GM12865 (cell line): ENCODE measurements at places on chromosomes 7 and 10.

DNA sequence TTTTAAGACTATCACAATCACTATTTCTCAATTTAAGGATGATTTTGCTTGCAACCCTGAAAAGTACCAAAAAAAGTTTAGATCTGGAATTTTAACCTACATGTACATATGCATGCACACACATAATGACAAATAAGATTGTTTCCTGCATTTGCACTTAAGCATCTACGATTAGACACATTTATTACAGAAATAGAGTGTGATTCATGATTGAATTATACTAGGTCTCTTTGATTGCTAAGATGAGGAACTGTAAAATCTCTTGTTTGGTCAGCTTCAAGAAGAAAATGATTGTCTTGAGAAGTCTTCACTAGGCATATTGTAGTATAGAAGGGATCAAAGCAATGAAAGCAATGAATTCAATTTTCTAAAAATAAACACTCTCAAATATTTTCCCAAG, 185.9 kb upstream of the AGR3 start:
- DNase-seq: no peak

- no peak for DNase-seq
These were observed 7.4 kb downstream of the IGF2BP3 start for GRCh38 chr7:23462846-23463245.

- DNase-seq: no peak
These were observed 9.8 kb upstream of the MAPK8 start for GRCh38 chr10:48296576-48297098.

GRCh38 chr10:44004913-44005787, 356.5 kb upstream of the ZNF32 start:
- DNase-seq: no peak

DNA sequence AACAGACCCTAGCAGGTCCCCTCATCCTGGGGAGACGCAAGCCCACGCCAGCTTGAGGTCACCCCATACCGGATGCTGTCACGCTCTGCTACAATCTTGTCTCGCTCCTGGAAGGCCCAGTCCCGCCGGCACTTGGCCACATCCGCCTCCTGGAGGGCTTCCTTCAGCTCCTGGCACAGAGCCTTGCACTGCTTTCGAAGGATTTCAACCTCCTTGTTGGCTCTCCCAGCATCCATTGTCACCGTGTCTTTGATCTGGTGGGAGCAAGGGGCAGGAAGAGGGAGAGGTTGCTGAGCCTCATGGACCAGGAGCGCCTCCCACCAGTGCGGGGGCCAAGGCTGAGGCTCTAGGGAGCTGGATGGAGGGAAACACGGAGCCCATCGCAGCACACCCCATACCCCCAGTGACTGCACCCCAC, 90.9 kb downstream of the DLG5 start:
- DNase-seq: no peak

- no peak for DNase-seq
These were observed 53.5 kb upstream of the TNS3 start for GRCh38 chr7:47635091-47636080.

GRCh38 chr10:24983946-24984345, 31.5 kb upstream of the PRTFDC1 start:
- no peak for DNase-seq

- DNase-seq: no peak
These were observed 38.1 kb downstream of the COL1A2 start for GRCh38 chr7:94432817-94433216.

- peak; percentile 23 for DNase-seq
These were observed 63.7 kb upstream of the ANTXRL start for GRCh38 chr10:46223064-46223480.

GRCh38 chr10:118844731-118845521, 90.2 kb upstream of the CACUL1 start:
- no peak for DNase-seq

DNA sequence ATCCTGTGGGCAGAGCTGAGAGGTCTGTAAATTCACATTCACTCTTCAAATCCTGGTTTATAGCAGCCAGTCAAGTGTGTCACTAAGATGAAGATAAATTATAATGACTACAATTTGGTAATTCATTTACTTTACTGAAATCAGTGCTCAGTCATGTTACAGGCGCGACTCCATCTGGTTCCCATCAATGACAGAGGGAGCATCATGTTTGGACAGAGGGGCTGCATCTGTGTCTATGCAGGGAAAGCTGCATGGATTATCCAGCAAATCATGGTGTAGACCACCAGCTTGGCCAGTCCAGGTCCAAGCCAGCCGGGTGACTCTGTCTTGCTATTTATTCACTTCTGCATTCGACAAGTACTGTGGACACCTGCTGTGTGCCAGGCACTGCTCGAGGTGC, 214.1 kb upstream of the ZNF32 start:
- DNase-seq: no peak

- no peak for DNase-seq
These were observed 97.3 kb upstream of the MPP7 start for GRCh38 chr10:28400176-28400575.

DNA sequence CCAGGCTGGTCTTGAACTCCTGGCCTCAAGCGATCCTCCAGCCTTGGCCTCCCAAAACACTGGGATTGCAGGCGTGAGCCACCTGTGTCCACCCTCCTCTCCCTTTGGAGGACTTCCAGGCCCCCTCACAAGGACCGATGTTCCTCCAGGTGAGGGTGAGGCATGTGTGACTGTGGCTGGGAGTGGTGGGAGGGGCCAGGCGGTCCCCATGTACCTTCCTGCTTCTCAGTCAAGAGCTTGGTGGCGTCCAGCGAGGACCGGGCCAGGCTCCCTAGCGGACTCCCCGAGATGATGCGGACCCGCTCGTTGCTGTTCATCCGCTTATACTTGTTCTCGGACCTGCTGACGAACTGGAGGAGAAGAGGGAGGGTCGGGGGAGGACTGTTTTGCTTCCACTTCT, 70.9 kb upstream of the GNA12 start:
- no peak for DNase-seq

GRCh38 chr10:96287392-96288105, 16.2 kb upstream of the BLNK start:
- peak; percentile 92 for DNase-seq

DNA sequence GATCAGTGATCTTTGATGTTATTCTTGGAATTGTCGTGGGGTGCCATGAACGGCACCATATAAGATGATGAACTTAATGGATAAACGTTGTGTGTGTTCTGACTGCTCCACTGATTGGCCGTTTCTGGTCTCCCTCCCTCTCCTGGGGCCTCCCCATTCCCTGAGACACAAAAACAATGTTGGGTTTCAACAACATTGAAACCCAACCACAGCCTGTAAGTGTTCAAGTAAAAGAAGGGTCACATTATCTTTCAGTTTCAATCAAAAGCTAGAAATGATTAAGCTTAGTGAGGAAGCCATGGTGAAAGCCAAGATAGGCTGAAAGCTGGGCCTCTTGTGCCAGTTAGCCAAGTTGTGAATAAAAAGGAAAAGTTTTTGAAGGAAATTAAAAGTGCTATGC, 19.5 kb downstream of the EN2 start:
- DNase-seq: peak; percentile 67

DNA sequence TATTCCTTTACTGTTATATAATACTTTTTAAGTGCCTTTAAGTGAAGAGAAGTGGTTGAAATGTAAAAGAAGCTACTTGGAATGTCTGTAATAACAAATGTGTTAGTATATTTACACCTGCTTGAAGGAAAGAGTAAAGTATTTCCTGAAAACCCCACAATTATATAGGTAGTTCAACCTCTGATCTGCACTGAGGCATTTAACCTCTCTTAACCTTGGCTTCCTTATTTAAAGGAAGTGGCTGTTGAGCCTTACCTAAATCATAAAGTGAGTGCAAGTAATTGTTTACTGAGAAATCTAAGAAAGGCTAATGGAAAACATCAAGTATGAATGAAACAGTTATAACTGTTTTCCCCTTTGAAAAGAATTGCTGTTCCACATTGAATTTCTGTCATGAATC, 294.5 kb downstream of the ADK start:
- no peak for DNase-seq

DNA sequence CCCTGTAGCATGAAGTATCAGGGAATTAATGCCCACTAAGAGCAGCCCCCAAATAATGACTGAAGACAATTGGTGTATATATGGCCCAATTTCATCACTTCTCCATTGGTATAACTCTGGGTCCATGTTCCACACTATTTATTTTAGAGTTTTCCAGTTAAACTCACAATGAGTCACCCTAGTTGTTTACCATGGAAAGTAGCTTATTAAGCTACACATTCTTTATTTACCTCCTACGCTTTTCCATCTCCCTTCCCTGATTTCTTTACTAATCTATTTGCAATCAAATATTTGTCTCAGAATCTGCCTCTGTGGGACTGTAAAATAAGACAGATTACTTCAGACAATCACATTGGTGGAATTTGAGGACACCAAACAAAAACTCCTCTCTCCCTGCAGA, 655.6 kb downstream of the SORCS1 start:
- DNase-seq: no peak

DNA sequence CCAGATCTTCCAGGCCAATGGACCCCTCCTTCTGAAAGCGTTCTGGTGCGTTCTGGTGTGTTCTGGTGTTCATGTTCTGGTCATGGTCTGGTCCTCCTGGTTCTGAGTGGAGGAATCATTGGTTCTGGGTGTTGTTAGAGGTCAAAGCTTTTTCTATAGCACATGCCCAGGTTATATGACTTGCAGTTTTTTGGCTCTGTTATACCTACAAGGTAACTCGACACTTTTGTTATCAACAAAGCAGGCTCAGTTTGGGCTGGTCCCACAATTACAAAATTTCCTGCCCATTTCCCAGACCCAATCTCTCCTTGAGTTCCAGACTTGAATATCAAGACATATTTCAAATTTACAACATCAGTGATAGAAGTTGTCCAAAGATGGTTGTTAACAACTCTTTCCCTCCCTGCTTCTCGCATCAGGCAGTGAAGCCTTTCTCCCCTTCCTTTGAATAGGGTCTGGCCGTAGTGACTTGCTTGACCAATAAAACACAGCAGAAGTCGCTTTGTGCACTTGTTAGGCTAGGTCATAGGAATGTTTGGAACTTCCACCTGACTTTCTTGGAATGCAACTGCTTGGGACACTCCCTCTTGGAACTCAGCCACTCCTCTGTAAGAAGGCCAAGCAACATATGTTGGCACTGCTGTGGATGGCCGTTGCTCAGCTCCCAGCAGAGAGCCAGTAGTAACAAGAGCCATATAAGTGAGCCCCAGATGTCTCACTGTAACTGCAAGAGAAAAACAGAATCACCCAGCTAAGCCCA, 83.1 kb upstream of the STEAP1B start:
- no peak for DNase-seq

DNA sequence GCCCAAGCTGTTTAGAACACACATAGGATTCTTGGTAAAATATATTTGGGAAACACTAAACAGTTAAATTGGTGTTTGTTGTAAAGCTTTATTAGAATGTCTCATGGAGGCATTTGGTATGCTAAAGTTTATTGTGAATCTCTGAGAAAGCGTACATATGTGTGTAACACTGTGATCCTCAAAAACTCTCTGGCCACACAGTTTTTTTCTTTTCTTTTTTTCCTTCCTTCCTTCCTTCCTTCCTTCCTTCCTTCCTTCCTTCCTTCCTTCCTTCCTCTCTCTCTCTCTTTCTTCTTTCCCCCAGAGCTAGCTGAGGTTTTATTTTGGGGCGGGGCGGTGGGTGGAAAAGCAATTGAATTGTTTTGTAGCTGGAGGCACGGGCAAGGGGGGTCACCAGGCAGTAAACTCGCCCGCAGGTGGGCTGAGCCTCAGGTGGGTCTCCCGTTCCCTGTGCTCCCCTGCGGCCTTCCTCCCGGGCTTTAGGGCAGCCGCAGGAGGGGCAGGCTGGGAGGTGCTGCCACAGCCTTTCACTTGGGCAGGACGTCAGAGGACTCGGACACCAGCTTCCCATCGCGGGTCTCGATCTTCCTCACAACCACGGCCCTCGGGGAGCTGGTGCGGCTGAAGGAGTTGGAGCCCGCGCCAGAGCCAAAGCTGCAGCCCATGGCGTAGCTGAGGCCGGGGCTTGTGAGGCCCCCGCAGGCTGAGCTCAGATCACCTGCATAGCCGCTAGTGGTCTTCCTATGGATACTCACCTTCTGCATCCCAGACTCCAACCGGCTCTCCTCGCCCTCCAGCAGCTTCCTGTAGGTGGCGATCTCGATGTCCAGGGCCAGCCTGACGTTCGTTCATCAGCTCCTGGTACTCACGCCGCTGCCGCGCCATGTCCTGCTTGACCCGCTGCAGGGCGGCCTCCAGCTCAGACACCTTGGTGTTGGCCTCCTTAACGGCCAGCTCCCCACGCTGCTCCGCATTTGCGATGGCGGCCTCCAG, 459.0 kb downstream of the GATA3 start:
- DNase-seq: no peak

DNA sequence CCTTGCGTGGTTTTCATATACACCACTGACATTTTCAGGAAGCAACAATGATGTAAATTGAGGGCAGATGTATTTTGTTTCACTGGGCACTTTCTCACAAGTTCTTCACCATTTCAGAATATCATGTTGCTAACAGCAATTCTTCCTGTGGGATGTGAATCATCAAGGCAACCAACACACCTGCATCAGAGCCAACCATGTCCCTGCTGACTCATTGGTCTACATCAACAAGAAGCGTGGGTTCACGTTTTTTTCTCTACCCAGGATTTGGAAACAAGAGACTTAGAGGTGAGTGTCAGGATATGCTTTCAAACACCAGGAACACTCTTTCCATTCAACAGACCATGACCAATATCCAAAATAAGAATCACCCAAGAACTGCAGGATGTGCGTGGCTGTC, 203.9 kb downstream of the TEX36 start:
- DNase-seq: no peak

GRCh38 chr7:22884911-22885788, 62.5 kb upstream of the TOMM7 start:
- DNase-seq: peak; percentile 61

GRCh38 chr10:11397980-11398580, 213.4 kb downstream of the USP6NL start:
- DNase-seq: no peak

- DNase-seq: no peak
These were observed 101.5 kb upstream of the CSTF2T start for GRCh38 chr10:51800725-51801424.

GRCh38 chr10:78220781-78221180, 187.1 kb downstream of the RPS24 start:
- no peak for DNase-seq

GRCh38 chr10:60618861-60619260, 159.4 kb upstream of the CDK1 start:
- DNase-seq: no peak

- DNase-seq: no peak
These were observed 142.8 kb downstream of the GLCCI1 start for GRCh38 chr7:8111282-8111960.

GRCh38 chr10:101216207-101217043, 12.8 kb downstream of the LBX1 start:
- DNase-seq: no peak

DNA sequence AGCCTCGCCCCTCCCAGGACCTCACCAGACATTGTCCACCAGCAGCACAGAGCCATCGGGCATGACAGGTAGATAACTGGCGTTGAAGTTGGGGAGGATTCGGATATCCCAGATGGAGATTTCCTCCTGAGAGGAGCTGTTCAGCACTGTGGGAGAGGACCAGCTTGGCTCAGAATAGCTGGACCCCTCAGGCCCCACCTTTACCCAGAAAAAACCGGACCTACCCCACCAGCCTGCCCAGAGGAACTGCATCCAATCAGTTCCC, 1.5 kb downstream of the TRAPPC14 start:
- DNase-seq: no peak

- DNase-seq: no peak
These were observed 468.3 kb upstream of the AUTS2 start for GRCh38 chr7:69129951-69130350.

GRCh38 chr7:50449881-50450589, at the start of gene FIGNL1:
Gene FIGNL1, minus strand, starts transcription at chr7:50450350. Its CDS starts 3,063 bp downstream, at chr7:50447287.
- DNase-seq: peak; percentile 93
